ENCODE measurements at places on chromosomes 6 and 20.
A peak's percentile ranks its signal among the peaks of the same experiment; 100 is the strongest.

- DNase-seq = no peak
Measured at GRCh38 chr6:2744209-2744771, 6.4 kb downstream of the MYLK4 start.

DNA sequence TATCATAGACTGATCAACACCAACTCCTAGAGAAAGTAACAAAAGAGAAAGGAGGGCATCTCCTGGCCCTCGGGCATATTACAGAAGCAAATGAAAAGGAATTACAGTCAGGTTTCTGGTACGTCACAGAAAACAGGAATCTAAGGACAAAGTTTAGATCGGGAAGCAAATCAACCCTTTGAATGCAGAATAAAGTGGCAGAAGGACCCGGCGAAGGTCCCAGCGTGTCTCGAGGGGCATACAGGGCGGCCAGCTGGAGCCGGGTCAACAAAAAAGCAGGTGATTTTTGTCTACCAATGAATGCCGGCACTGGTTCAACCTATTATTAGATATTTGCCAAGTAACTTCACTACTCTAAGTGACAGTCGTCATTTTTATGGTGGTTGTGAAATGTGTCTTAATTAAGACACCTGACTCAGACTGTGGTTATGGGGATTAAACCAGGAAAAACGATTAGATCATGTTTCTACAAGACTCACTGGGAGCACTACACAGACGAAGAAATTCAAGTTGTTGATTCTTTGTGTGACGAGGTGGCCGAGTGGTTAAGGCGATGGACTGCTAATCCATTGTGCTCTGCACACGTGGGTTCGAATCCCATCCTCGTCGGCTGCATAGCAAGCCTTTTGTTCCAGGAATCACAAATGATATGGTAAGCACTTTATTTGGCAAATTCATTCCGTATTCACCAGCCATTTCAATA lies 12.4 kb upstream of the ZSCAN9 start:
- DNase-seq = no peak

GRCh38 chr20:5195655-5196054 lies 68.8 kb downstream of the CDS2 start:
- DNase-seq = no peak

- DNase-seq = no peak
Measured at GRCh38 chr20:49367113-49367512, 89.3 kb upstream of the ZNFX1 start.

GRCh38 chr20:17558154-17558940 lies 11.5 kb upstream of the DSTN start:
- peak; percentile 94 for DNase-seq

GRCh38 chr6:35258336-35258735 lies 1.2 kb upstream of the ZNF76 start:
- no peak for DNase-seq

DNA sequence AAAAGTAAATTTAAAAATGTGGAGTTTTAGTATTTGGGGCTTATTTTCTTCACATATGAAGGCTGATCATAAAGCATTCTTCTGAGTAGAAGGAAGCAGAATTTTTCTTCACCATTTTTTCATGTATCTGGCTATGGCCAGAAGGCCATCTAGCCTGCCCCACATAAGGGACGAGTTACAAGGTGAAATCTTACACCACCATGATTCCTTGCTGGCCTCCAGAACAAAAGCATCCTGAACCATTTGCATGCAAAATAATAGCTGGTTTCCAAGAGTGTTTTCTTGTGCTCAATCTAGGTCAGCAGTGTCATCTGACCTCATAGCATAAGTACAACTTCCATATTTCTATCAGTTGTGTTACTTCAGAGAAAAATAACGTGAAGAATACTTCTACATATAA lies 93.1 kb downstream of the BMP5 start:
- DNase-seq = no peak

GRCh38 chr20:1415667-1416468 lies 23.0 kb upstream of the FKBP1A start:
- DNase-seq = peak; percentile 99
